ENCODE measurements at places on chromosomes 7 and 10.

GRCh38 chr10:49596493-49596809, 13.7 kb upstream of the SLC18A3 start:
- no peak for DNase-seq

- no peak for DNase-seq
These were observed 29.1 kb downstream of the CBLL1 start for GRCh38 chr7:107773027-107773426.

DNA sequence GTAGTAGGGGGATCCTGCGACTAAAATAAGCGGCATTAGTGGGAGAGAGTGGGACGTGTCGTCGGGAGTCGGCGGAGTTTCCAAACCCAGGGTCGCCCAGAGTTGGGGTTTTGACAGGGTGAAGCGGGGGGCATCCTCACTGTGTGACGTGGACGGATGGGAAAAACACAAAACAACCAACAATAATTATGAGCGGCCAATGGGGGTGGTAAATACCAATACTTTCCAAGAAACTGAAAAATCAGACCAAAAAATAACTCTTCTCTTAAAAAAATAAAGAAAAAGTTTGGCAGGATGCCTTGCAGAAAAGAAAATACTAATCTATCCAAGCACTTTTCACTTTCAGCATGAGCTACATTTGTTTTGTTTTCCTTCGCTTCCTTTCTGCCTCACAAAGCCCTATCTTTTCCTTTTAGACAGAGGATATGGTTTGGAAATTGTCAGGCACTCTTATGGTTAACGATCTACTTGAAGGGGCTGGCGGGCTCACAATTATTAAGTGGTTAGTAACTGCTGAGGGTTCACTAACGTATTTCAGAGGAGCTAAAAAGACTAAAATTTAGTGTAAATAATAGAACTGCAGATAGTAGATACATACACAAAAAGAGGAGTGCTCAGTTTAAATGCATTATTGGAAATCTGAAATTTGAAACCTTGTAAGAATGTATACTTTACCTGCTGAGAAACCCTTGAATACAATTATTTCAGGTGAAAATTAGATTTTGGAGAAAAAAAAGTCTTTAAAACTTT, 802 bp upstream of the CDK6 start:
- DNase-seq: no peak

- DNase-seq: no peak
These were observed 442.5 kb downstream of the SEMA3D start for GRCh38 chr7:84744385-84744784.
